ENCODE measurements at places on chromosomes 12 and 14.
A peak's percentile ranks its signal among the peaks of the same experiment; 100 is the strongest.

DNA sequence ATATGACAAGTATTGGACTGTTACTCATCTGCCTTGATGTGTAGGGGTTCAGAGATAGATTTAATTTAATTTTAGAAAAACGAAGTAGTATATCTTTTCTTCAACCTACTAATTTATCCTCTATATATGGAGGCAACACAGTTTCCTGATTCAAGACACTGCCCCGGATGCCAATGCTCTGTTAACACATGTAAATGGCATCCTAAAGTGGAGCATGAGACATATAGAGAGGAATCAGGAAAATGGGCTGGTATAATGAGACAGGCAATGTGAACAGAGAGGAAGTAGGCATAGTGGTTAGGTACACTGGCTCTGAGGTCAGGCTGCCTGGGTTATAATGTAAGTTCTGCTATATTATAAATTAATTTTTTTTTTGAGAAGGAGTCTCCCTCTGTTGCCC is 85.6 kb downstream of the OTOGL start:
- DNase-seq, result no peak

DNA sequence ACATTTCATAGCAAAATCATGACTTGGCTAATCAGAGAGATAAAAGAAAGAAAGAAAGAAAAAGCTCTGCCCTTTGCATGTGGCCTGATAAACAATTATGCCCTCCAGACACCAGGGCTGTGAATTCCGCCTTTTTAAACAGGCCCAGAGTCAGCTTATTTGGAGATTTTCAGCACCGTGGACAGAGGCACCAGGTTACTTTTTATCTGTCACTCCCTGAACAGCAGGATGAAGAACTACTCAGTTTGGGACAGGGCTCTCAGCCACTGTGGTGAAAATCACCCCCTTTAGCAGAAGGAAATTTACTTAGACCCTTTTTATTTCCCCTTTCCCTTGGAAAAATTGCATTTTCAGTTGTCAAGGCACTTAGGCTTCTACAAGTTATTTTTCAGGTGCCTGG is 359.9 kb downstream of the NRXN3 start:
- peak; percentile 2 for DNase-seq

DNA sequence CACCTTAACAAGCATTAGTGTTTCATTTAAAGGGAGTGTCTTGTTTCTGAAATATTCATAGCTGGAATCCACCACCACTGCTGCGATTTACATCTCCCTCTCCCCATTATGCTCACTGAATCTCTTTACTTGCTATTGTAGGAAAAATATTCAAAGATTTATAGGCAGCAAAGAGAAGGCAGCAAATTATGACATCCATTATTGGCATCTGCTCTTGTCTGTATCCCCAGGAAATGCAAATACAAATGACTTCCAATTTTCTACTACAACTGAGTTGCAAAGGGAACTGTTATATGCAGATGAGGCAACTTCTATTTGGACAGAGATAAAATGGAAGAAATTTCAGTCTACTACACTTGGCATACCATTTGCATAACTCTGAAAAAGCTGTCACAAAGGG is 88.4 kb upstream of the PRKD1 start:
- no peak for DNase-seq

GRCh38 chr14:76958980-76959710 is 69.4 kb downstream of the IRF2BPL start:
- DNase-seq, result no peak

- DNase-seq, result no peak
These were observed 278.7 kb downstream of the ITPR2 start for GRCh38 chr12:26554332-26554731.

Data from KG1 (cell line).